ENCODE measurements at places on chromosomes 2 and 18. TPM values are rescaled to one million over a fixed set of nuclear protein-coding genes. Genes with fewer than 3 reads are reported as not detected.

The DOCK10 gene
- 344 TPM for total RNA-seq

The INPP5D gene
- total RNA-seq, result 122 TPM

The PDE6D gene
- 31.9 TPM for total RNA-seq

The ERICH2 gene
- total RNA-seq, result not detected

The TMEM17 gene
- not detected for total RNA-seq

The ZBTB7C gene
- total RNA-seq, result not detected
